ENCODE measurements at places on chromosomes 12 and 14.

GRCh38 chr14:81562818-81563217 lies 29.2 kb upstream of the SEL1L start:
- DNase-seq = no peak

DNA sequence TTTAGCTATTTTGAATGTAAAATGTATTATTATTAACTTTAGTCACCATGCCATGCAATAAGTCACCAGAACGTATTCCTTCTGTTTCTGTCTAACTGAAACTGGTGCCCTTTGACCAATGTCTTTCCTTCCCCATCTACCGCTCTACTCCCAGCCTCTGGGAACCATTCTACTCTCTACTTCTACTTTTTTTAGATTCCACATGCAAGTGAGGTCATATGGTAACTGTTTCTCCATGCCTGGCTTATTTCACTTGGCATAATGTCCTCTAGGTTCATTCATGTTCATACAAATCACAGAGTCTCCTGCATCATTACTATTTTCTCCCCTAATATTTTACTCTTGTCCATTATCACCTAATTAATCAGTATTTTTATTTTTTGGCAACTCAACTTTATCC lies 160.1 kb downstream of the TMX1 start:
- DNase-seq = no peak

DNA sequence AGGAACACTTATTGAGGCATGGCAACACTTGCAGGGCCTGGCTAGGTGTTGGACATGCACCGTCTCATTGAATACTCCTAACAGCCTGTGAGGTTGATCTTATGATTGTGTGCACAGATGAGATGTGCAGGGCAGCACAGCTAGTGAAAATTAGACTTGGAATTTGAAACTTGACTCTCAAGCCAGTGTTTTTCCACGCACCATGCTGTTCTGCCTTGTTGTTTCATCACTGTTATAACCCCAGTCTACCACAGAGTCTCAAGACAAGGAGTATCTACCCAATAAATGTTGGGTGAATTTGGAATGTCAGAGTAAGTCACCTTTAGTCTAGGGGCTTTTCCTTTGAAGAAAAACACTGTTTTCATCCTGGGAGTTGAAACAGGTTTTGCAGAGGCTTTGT lies 55.8 kb upstream of the LRIG3 start:
- no peak for DNase-seq

DNA sequence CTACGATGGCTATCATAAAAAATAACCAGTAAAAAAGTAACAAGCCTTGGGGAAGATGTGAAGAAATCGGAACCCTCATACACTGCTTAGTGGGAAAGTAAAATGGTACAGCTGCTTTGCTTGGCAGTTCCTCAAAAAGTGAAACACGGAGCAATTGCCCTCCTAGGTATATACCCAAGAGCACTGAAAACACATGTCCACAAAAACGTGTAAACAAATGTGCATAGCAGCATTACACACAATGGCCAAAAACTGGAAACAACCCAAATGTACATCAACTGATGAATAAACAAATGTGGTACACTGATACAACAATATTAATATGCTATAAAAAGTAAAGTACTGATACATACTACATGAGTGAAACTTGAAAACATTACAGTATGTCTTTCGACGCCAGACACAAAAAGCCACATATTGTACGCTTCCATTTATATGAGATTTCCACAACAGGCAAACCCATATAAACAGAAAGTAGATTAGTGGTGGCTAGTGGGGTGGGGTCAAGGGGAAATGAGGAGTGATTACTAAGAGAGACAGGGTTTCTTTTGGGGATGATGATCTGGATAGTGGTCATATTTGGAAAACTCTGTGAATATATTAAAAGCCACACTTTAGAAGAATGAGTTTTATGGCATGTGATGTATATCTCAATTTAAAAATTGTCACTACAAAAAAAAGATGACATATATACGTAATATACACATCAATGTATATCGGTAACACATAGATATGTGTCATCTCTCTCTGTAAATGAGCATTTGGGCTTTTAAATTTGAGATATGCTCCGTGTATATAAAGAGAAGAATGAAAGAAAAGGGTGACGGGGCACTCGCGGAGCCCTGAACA lies 996 bp downstream of the SLC41A2 start:
- DNase-seq = no peak

- DNase-seq = no peak
Observed at GRCh38 chr14:21528381-21529348, 2.5 kb upstream of the SALL2 start.

DNA sequence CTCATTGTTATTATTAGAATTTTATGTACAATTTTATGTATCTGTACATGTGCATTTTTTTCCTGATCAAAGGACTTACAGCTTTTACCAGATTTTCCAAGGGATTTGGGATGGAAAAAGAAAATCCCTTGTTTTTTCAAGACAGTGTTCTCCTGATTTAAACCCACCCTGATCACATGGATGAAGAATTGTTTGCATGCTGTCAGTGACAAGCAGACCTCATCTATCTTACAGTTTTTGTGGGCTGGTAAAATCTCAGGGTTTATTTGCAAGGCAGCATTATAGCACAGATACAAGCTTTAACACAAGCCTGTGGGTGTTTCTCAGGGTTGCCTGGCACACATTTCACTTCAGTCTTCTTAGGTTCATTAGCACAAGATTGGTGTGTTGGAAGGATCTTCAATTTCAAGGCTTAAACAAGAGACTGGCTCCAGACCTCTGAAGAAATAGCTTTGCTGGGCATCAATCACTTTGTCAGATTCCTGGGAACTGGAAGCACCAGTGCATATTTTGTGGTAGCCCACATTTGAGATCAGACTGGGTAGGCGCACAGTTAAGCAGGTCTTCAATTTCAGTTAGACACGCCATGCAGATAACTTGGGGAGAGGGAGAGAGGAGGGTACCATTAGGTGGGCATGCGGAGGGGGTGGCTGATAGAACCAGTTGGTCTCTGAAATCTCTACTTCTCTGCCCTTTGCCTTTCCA lies 118.0 kb downstream of the TBX5 start:
- DNase-seq = no peak

DNA sequence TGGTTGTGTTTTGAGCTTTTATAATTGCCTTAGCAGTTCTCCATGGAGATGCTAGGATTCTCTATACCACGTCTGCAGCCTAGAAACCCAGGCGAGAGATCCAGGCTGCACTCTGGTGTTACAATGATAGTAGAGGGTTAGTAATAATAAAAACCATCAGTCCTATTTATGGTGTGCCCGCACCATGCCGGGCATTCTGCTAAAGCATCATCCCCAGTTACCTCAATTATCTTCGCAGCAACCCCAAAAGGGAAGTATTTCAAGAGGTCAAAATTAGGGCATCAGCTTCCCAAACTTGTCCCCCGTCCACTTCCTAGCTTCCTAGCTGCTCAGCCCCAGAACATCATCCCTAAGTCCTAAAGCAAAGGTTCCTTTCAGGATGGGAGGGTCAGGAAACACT lies 3.2 kb downstream of the SYNE3 start:
- no peak for DNase-seq

- no peak for DNase-seq
Observed at GRCh38 chr14:32709027-32709426, 229.7 kb upstream of the NPAS3 start.

DNA sequence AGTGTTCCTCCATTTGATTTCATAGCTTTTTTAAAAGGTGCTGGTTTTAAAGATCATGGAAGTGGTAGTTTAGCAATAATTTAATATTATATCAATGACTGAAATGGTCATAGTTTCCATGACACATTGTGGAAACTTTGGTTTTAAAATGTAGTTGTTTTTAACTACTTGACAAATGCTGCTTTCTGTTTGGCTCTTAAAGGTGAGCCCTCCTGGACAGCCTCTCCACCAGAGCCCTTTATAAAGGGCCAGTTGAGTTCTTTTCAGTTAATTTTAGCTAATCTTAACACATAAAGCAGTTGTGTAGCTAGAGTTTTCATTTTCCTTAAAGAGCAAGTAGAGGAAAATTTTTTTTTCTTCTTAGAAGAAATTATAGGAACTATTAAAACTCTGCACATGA lies 14.0 kb downstream of the XPOT start:
- no peak for DNase-seq

DNA sequence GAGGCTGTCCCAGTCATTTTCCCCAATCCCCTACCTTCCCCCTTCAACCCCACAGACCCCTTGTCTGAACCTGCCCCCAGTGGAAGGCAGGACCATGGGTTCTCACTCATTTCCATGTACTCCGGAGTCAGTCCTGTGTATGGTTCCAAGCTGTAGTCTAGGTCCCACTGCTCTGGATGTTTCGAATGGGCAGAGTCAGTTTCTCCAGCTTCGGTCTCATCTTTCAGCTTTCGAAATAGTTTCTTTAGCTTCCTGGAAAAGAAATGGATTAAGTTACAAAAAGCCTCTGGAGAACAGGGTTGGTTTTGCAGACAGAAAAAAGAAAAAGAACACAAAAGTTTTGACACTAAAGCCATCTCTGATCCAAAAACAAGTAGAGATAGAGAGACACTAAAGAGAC lies 167.5 kb downstream of the NTF3 start:
- no peak for DNase-seq

- no peak for DNase-seq
Observed at GRCh38 chr14:99530407-99531155, 49.4 kb downstream of the CCNK start.

GRCh38 chr14:93970585-93970964 lies 5.8 kb downstream of the ASB2 start:
- DNase-seq = peak; percentile 49

- DNase-seq = no peak
Observed at GRCh38 chr12:106080041-106080790, 58.5 kb downstream of the NUAK1 start.

- DNase-seq = no peak
Observed at GRCh38 chr14:76782885-76783566, 21.8 kb downstream of the VASH1 start.

DNA sequence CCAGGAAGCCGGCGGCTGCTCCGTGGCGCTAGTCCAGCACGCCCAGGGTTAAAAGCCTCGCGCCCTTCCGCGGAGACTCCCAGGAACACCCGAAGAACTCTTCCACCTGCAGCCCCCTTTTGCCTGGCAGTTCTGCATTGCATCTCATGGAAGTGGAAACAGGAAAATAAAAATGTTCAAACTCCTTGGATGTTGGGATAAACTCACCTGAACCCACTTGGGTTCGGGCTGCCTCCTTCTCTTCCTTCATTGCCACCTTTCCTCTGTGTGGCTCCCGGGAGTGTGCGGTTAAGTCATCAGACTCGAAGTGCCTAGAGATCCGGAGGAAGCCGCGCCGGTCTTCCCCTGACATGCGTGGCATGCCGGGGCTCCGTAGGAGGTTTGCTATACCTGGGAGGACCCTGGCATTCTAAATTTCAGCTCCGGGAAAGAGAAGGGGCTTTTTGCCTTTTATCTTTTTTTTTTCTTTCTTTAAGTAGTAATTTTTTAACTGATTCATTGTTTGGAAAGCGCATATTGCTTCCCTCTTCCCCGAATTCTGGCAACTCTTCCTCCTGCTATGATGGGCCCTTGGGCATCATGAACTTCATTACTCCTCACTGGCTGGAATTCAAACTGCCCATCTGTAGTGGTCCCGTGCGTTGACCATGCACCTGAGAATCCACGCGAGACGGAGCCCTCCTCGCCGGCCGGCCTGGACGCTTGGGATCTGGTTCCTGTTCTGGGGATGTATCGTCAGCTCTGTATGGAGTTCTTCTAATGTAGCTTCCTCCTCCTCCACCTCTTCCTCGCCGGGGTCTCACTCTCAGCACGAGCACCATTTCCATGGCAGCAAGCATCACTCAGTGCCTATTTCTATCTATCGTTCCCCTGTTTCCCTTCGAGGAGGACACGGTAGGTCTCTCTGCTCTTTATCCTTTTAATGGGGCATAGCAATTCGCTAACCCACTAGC lies 931.4 kb downstream of the DIO2 start:
- DNase-seq = no peak

DNA sequence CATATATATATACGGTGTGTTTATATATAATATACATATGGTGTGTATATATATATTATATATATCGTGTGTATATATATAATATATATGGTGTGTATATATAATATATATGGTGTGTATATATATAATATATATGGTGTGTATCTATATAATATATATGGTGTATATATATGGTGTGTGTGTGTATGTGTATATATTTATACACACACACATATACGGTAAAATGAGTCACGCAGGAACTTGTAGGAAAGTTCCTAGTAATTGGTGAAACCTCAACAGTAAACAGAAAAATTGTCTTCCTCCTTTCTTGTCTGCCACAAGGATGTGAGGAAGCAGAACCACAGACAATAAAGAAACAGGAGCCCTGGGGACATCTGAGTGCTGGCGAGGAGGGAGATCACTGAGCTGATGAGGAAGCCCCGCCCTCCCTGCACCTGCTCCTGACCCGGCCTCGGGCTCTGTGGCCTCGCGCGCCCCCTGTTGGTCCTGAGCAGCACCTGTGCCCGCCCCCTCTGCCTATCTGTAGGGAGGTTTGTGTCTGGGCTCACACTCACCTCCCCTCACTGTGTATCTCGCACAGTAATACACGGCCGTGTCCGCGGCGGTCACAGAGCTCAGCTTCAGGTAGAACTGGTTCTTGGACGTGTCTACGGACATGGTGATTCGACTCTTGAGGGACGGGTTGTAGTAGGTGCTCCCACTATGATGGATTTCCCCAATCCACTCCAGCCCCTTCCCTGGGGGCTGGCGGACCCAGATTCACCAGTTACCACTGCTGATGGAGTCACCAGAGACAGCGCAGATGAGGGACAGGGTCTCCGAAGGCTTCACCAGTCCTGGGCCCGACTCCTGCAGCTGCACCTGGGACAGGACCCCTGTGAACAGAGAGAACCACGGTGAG lies 1079.4 kb downstream of the TMEM121 start:
- peak; percentile 44 for DNase-seq

GRCh38 chr14:54574528-54574927 lies 7.6 kb downstream of the SAMD4A start:
- DNase-seq = no peak

- DNase-seq = no peak
Observed at GRCh38 chr14:24258548-24259265, 4.3 kb downstream of the TGM1 start.

DNA sequence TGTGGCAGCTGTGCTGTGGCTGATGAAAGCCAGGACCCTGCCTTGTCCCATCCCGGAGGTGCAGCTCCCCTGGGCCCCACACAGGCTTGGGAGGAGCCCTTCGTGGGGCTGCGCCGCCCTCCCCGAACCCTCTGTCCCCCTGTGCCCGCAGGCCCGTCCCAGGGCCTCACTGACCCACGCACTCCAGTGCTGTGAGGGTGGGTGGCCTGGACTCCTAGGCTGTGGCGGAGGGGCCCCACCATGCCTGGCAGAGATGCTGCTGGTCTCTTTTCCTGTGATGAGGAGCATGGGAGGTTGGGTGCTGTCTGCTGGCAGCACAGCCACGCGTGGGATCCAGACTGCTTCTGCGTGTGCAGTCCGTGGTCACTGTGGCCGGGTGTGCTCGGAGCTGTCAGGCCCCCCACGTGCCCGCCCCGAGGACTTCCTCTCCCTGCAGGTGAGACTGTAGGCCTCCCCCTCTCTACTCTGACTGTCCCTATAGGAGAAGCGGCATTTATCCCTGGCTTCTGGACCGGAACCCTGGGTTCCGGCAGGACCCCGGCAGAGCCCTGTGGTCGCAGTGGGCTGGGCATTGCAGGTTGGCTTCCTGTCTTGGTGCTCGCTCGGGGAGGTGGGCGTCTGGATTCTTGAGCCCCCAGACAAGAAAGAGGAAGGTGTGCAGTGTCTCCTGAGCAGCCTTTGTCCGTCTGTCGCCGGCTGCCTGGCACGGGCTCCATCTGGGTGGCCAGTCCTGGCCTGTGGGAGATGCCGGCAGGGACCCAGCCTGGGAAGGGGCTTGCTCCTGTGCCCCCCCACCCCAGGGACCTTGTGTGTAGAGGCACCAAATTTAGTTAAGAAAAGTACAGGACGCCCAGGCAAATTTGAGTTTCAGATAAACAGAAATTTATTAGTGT lies 2.3 kb downstream of the MTA1 start:
- no peak for DNase-seq

GRCh38 chr12:77919450-77919849 lies 88.8 kb downstream of the NAV3 start:
- no peak for DNase-seq

All from stimulated activated CD4-positive, alpha-beta T cell treated with anti-CD3 and anti-CD28 coated beads, Interleukin-1b, Interleukin-23, amount 100 ng/mL, for 1 hour (primary cell).